ENCODE measurements at places on chromosomes 7 and 10. TPM values are rescaled to one million over a fixed set of nuclear protein-coding genes. Genes with fewer than 3 reads are reported as not detected.

The BEND7 gene
- total RNA-seq = 23.7 TPM

The PIP4K2A gene
- 3.9 TPM for total RNA-seq

The TMEM229A gene
- total RNA-seq = not detected

The VAX1 gene
- not detected for total RNA-seq

The YAE1 gene
- total RNA-seq = 8.3 TPM

The ZNF503 gene
- 1.8 TPM for total RNA-seq

The SUGCT gene
- 2.5 TPM for total RNA-seq

The ATP6V0A4 gene
- not detected for total RNA-seq

The SFMBT2 gene
- total RNA-seq = 1.2 TPM

The PAPOLB gene
- not detected for total RNA-seq

The DPYSL4 gene
- total RNA-seq = 0.29 TPM

The POU6F2 gene
- total RNA-seq = not detected

The PLXDC2 gene
- 14.8 TPM for total RNA-seq

The CHAT gene
- not detected for total RNA-seq

The CLCN1 gene
- 2.9 TPM for total RNA-seq
